ENCODE measurements at places on chromosomes 13 and 19. TPM values are rescaled to one million over a fixed set of nuclear protein-coding genes. Genes with fewer than 3 reads are reported as not detected.

LGI4 gene
- total RNA-seq = 10.2 TPM

ZNF546 gene
- 1.1 TPM for total RNA-seq

DACT3 gene
- 5.3 TPM for total RNA-seq

TEX26 gene
- not detected for total RNA-seq

PARP4 gene
- total RNA-seq = 137 TPM

MEX3D gene
- total RNA-seq = 54.3 TPM

NR1H2 gene
- total RNA-seq = 60.0 TPM

PCP2 gene
- total RNA-seq = not detected

PEPD gene
- 71.4 TPM for total RNA-seq

LGALS13 gene
- not detected for total RNA-seq

SMIM17 gene
- total RNA-seq = not detected
